ENCODE measurements at places on chromosomes 6 and 20.

DNA sequence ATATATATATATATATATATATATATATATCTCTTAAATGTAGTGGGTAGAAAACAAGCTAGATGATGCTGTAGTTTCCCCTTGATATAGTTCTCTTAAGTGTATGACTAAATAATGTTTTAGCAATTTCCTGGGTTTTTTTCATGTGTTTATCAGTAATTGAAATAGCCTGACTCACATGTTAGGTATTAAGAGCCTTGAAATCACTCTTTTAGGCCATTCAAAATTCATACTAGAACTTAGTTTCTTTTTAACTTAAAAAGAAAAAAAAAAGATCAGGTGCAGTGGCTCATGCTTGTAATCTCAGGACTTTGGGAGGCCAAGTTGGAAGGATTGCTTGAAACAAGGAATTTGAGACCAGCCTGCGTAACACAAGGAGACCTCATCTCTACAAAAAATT, 44.1 kb downstream of the NKX2-4 start:
- DNase-seq = no peak

GRCh38 chr6:28657381-28657768, 131.7 kb downstream of the GPX5 start:
- no peak for DNase-seq

DNA sequence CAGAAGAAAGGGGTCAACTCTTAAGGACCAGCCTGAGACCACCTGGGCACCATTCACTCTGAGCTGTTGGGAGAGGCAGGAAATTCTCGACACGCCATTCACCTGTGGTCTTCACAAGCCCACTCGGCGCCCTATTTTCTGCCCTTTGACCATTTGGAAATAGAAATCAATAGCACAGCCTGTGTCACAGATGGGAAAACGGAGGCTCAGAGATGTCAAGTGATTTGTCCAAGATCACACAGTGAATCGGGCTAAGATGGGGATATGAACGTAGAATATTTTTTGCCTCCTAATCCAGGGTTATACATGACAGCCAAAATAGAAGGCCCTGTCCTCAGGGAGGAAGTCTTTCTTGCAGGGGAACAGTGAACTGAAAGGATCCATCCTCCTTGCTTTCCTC, 3.0 kb upstream of the APOBEC2 start:
- DNase-seq = no peak

GRCh38 chr6:5141046-5141445, 55.9 kb downstream of the PPP1R3G start:
- DNase-seq = no peak

- DNase-seq = no peak
Observed at GRCh38 chr6:118606268-118606667, 45.1 kb downstream of the CEP85L start.

GRCh38 chr6:75230484-75231325, 12.9 kb downstream of the COX7A2 start:
- DNase-seq = no peak

GRCh38 chr6:139055709-139056108, 27.2 kb downstream of the ABRACL start:
- no peak for DNase-seq

DNA sequence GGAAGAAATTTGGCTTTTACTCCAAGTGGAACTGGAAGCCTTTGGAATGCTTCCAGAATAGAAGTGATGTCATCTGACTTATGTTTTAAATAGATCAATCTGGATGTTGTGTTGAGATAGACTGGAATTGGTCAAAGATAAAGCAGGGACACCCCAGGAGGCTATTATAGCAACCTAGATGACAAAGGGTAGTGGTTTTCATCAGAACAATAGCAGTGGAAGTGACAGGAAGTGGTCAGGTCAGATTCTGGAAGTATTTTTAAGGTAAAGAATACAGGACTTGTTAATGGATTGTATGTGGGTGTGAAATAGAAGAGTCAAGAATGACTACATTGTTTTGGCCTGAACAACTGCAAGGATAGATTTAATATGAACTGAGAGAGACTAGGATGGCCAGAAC, 191.4 kb downstream of the ADGRB3 start:
- no peak for DNase-seq

- DNase-seq = no peak
Observed at GRCh38 chr6:50096296-50096695, 46.6 kb upstream of the DEFB112 start.

DNA sequence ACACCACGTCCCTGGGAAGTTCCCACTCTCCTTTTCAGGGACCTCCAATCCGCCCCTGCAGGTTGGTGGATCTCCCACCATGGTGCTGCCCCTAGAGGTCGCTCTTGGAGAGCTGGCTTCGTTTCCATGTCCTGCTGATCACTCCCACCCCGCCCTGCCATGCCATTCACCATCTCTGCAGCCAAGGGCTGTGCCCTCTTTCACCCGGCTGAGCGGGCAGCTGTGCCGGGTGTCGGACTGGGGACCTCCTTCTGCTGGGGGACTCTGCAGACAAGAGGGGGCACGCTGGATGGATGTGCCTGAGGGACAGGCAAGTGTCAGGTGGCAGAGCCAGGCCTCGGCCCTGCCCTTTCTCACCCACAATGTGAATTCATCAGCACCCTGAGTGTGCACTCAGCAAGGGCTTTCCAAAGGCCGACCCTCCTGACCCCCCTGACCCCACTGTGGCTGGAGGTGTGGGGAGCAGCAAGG, 347.0 kb downstream of the CDH4 start:
- DNase-seq = no peak

DNA sequence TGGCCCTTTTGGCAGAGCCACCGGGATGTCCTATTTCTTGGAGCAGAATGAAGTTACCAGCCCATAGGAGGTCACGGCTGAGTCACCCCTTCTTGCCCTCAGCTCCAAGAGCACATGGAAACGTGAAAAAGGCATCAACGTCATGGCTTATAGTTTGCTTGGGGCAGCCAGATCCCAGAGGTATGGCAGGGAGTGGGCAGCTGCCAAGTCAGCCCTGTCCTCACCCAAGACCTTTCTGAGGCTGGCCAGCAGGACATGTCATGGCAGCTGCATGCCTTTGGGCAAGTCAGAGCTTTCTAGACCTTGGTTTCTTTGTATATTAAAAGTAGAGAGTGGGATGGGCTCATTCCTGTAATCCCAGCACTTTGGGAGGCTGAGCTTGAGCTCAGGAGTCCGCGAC, 8.2 kb upstream of the MDFI start:
- no peak for DNase-seq

DNA sequence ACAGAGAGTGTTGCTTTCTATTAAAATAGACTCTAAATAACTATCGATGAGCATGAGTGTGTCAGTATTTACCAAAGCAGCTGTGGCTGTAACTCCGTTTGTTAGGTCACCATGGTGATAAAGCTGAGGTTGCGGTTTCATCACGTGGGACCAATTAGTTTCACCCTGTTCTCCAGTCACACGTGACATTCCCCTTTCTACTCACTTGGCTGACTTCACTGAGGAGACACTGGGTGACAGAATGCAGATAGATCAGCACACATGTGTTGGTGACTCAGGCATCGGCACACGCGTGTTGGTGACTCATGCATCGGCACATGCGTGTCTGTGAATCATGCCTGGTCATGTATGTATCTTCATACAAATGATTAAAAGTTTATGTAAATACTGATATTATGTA, 285.4 kb downstream of the THBS2 start:
- DNase-seq = no peak

DNA sequence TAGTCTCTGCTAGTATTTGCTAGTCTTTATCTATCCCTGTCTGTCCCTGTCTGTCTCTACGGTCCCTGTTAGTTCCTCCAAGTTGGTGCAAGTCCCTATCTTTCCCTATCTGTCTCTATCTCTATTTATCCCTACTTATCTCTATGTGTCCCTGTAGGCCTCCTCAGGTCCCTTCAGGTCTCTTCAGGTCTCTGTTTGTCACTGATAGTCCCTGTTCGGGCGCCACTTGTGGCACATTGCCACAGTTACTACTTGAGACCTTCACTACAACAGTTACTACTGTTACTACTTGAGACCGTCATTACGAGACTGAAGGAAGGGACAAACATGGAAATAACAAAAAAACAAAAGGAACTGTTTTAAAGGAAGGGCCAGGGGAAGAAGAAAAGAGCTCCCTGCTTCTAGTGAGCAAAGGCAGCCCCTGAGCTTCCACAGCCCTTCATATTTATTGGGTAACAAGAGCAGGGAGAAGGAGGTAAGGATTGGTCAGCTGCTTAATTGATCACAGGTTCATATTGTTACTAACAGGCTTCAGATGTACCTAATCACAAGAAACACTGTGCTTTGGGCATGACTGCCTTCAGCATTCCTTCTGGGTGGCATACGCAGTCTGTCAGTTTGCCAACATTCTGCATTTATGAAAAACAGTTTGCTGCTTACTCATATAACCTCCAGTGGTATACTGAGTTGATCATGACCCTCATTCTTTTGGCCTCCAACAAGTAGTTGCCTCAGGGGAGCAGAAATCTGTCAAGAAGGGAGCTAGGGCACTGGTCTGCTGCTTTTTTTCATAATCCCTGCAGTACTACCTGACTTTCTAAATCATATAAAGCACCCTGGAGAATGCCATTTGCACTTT, 8.4 kb downstream of the EPB41L2 start:
- no peak for DNase-seq

DNA sequence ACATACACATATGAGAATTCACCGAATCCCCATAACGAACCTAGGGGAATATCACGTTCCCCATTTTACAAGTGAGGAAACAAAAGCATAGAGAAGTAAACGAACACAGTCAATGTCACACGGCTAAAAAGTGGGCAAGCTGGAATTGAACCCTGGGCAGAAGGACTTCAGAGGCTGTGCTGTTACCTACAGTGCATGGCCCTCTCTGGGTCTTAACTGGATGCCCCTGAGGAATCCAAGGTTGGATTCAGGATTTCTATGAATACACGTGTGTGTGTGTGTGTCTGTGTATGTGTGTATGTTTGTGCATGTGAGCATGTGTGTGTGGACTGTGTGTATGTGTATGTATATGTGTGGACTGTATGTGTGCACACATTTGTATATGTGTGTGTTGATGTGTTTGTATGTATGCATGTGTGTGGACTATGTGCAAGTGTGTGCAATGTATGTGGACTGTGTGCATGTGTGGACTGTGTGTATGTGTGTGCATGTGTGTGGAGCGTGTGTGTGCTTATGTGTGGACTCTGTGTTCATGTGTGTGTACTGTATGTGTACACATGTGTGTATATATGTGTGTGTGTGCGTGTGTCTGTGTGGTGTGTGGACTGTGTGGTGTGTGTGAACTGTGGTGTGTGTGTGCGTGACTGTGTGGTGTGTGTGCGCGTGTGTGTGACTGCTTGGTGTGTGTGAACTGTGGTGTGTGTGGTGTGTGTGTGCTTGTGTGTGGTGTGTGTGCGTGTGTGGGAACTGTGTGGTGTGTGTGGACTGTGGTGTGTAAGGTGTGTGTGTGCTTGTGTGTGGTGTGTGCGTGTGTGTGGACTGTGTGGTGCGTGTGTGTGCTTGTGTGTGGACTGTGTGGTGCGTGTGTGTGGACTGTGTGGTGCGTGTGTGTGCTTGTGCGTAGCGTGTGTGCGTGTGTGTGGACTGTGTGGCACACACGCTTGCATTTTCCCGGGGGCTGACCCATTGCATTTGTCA, 49.0 kb downstream of the HNF4A start:
- DNase-seq = no peak

DNA sequence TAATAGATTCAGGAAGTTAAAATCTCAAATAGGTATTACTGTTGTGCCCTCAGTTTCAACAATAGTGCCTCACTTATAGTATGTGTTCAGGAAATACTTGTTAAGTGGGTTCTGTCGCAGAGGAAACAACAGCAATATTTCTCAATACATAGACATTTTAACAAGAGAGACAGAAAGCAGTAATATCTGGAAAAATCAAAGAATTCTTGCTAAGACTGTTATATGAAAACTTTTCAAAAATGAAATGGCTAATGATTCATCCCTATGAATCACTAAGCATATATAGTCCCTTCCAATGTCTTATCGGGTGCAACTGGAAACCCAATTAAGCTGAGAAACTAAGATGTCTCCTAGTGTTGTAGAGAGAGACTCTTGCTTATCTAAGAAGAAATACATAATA, 668.9 kb downstream of the TFAP2A start:
- DNase-seq = no peak

- DNase-seq = no peak
Observed at GRCh38 chr6:12258591-12259075, 31.5 kb upstream of the EDN1 start.

DNA sequence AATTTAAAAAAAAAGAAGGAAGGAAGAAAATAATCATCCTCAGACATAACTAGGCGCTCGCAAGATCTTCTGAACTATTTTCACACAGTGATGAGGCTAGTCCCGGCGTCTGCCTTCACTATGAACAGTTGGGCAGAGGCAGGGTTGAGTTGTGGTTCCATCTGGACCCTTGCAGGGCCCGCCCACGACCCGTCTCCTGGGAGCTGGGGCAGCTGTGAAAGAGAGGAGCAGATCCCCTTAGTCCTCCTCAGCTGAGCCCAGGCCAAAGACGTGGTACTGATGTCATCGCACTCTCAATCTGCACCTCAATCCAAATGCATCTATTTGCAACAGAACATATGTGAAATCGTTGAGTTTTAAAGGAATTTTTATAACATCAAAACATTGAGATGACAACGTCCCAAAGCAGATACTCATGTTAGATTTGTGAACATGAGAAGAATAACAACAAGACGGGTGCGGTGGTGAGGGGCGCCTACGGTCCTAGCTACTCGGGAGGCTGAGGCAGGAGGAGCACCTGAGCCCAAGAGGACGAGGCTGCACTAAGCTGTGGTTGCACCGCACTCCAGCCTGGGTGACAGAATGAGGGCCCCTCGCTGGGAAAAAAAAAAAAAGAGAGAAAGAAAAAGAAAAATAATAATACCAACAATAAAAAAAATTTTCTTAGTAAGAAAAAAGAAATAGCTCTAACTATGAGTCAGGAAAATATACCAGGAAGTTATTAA, 15.3 kb downstream of the TCFL5 start:
- DNase-seq = no peak

DNA sequence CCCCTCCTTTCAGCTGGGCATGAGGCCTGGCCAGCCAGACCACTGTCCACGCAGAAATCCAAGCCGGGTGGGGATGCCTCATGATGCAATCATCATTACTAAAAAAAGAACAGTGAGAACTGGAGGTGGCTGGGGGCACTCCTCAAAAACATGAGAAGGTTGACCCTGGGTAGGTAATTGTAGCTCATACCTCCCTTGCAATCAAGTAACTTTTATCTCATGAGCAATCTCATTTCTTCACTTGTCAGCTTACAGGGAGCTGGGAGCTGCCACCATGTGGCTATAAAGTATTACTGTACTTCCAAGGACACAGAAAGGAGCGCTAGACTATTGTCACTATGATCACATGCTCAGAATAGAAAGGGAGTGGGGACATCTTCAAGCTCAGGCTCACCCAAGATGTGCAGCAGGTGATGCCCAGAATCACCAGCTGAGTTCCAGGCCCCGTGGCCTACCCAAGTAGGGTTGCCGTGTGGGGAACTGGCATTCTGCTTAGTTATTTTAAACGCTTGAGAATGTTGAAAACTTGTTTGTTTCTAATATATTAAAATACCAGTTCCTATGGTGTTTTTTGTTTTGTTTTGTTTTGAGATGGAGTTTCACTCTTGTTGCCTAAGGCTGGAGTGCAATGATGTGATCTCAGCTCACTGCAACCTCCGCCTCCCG, 3.0 kb upstream of the CDH26 start:
- DNase-seq = no peak
